ENCODE measurements at places on chromosomes 11 and 22. TPM values are rescaled to one million over a fixed set of nuclear protein-coding genes. Genes with fewer than 3 reads are reported as not detected.

Gene MRGPRE
- total RNA-seq = under 0.01 TPM

Gene SLC15A3
- total RNA-seq = 10.9 TPM

Gene RIMBP3B
- 0.29 TPM for total RNA-seq

Gene SLC25A18
- not detected for total RNA-seq

Gene DLG2
- 3.3 TPM for total RNA-seq

Gene OSBPL5
- total RNA-seq = 49.9 TPM

Gene OR6T1
- total RNA-seq = not detected

Gene C11orf52
- total RNA-seq = 1.2 TPM

Gene UBQLNL
- total RNA-seq = 0.29 TPM

Gene NCAM1
- total RNA-seq = 2.2 TPM

Gene CHCHD10
- 0.88 TPM for total RNA-seq

Gene MMP3
- total RNA-seq = 5.1 TPM

DNA sequence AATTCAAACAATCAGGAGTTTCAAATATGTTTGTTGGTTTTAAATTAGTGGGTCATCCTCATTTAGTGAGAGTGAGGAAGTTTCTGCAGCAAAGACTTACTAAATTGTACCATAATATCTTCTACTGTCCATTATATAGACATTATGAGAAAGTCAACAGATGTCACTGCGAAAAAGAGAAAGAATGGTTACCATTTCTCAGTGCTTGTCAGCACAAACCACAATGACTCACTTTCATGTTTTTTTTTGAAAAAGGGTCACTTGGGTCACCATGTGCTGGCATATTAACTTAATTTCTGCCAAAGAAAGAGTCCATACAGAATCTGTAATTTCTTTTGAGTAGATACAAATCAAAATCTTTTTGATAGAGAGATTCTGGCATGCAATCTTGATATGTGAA lies 924.6 kb upstream of the FAT3 start:
- DNase-seq = no peak

DNA sequence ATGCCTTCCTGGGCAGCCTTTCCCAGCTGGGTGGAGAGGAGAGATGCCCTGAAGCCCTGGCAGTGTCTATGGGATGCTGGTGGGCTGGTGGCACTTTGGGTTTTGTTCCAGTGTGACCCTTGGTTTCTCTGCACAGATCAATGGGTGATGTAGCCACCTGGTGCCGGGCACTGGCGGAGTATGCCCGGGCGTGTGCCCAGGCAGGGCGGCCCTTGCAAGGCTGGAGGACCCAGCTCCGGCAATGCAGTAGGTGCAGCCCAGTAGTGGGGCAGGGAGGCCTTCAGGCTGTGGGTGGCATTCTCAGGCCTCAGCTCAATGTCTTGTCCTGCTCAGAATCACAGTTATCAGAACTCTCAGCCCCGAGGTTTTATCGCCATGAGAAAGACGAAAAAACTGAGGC lies 11.9 kb downstream of the OTOG start:
- DNase-seq = no peak

- DNase-seq = no peak
Measured at GRCh38 chr11:88013508-88014065, 161.7 kb downstream of the RAB38 start.

GRCh38 chr11:44017443-44018126 lies 30.2 kb upstream of the ACCSL start:
- DNase-seq = no peak

GRCh38 chr11:74269161-74269811 lies 42.2 kb downstream of the P4HA3 start:
- DNase-seq = no peak

DNA sequence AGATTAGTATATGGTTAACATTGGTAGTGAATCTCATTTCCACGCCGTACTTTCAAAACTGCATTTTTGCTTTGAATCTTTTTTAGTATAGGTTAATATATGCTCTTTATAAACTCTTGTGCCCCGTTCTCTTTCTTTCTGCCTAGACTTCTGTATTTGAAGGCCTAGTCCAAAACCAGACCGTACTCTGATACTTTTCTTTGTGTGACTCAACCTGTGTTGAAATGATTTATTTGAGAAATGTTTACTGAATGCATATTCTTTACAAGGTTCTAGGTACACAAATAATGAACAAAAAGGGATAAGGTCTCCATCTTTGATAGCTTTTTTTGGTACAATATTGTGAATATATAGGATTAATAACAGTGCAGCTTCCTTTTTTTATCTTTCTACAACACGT lies 68.3 kb downstream of the HIPK3 start:
- no peak for DNase-seq

GRCh38 chr22:20228055-20228938 lies 39.8 kb downstream of the RTN4R start:
- no peak for DNase-seq

- DNase-seq = peak; percentile 73
Measured at GRCh38 chr11:75775056-75775455, 6.5 kb downstream of the DGAT2 start.

DNA sequence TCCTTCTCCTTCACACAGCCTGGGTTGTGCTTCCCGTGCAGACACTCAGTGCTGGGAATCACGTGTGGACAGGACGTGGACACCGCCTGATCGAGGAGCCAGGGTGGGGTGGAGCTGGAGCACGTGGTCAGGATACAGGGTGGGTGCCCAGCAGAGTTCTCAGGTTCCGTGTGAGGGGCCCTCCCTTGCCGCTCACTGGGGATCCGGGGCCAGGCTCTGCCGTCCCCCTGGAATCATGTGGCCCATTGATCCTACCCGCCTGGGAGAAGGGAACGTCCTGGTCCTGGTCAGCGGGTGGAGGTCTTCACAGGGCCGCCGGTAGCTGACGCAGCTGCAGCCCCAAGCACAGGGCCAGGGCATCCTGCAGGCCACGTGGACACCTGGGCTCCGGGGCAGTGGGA lies 397.7 kb downstream of the TBC1D22A start:
- no peak for DNase-seq

GRCh38 chr11:2264366-2265053 lies 5.9 kb downstream of the ASCL2 start:
- DNase-seq = peak; percentile 60

GRCh38 chr11:95674657-95675358 lies 114.8 kb downstream of the FAM76B start:
- no peak for DNase-seq

DNA sequence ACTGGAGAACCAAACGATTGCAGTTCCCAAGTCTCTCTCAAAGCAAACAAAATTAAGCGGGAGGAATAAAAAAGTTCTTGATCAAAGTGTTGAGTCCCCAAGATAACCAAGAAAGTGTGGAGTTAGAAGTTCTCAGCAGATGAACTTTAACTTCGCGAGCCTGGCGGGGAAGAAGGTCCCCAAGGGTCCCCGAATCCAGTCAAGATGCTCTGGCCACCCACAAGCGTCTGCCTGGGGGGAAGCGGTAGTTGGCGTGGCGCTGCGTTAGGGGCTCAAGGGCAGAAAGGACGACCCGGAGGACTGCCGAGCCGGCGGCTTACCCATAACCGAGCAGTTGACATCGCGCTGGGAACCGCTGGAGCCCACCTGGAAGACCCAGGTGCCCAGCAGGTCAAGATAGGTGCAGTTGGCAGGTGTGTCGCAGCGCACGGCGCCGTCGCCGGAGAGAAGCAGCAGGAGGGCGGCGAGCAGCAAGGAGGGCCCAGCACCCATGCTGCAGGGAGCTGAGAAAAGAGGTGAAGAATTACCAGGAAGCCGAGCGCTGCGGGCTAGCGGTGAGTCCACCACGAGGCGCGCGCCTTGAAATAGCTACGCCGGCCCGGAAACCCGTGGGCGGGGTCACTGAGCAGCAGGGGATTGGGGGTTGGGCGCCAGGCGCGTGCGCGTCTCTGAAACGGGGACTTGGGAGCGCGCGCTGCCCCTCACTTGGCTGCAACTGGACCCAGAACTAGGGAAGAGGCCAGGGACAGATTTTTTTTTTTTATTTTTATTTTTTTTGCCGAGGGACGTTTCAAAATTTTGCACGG lies at the start of gene CTSC:
TSS of gene CTSC (minus strand) at position 556 of the 806 bp plus-strand sequence. CDS start at position 492, 64 bp downstream.
- DNase-seq = peak; percentile 94

- DNase-seq = no peak
Measured at GRCh38 chr11:115869780-115870431, 365.7 kb upstream of the CADM1 start.

DNA sequence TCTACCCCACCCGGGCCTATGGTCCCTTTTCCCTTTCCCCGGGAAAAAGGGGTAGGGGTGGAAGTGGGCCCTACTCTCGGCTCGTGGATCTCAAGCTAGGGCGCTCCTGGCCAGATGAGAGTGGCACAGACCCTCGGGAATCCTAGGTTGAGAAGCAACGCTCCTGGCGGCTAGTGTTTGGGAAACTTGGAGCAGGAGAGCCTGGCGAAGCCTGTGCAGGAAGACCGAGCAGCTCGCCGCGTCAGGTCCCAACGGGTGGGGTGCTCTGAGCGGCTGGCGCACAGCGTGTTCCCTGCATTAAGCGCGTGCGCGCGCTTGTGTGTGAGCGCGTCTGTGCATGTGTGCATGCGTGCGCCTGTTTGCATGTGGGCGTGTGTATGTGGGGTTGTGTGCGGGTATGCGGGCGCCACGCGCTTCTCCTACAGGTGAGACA lies 7.1 kb upstream of the FLI1 start:
- DNase-seq = peak; percentile 88

DNA sequence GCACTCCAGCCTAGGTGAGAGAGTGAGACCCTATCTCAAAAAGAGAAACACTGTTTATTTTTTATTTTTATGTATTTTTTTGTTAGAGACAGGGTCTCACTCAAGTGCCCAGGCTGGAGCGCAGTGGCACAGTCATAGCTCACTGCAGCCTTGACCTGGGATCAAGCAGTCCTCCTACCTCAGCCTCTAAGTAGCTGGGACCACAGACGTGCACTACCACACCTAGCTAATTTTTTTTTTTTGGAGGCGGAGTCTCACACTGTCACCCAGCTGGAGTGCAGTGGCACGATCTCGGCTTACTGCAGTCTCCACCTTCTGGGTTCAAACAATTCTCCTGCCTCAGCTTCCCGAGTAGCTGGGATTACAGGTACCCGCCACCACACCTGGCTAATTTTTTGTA lies 6.4 kb downstream of the RBX1 start:
- DNase-seq = no peak

DNA sequence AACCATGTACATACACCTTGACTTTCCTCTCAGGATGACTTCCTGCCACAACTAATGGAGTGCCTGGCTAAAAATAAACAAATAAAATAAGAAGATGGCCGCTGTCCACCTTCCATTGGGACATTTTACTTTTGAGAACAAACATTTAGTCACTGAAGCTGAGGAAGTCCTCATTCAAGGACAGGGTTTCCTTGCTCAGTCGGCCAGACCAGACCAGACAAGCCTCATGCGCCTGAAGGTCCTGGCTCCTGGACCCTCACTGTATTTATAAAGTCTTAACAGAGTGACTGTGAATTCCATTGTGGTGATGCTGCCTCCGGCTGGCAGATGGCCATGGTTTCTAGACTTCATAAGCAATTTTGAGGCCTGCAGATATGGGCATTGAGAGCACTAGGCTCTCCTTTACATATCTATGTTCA lies 114.5 kb downstream of the MAML2 start:
- peak; percentile 58 for DNase-seq

DNA sequence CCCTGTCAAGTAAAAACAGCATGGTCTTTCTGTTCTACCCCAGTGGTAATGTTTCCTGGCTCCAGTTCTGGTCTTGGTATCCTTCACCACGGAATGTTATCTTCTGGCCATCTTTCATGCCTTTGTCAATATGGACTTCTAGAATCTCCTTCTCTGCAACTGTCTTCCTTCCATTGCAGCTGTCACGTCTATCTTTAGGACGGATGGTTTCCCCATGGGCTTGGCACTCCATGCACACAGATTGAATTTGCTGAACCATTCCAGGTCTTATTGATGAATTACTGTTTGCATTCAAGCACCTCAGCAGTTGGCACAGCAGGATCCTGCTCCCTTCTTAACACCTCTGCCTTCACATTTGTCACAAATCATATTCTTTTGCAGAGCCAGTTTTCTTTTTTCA lies 44.9 kb upstream of the SLC25A18 start:
- no peak for DNase-seq

- DNase-seq = peak; percentile 86
Measured at GRCh38 chr22:19430890-19431541, 517 bp downstream of the HIRA start.

GRCh38 chr22:19680911-19681862 lies 33.1 kb upstream of the SEPTIN5 start:
- no peak for DNase-seq

- DNase-seq = peak; percentile 90
Measured at GRCh38 chr22:26585104-26585790, 4.7 kb downstream of the TPST2 start.

DNA sequence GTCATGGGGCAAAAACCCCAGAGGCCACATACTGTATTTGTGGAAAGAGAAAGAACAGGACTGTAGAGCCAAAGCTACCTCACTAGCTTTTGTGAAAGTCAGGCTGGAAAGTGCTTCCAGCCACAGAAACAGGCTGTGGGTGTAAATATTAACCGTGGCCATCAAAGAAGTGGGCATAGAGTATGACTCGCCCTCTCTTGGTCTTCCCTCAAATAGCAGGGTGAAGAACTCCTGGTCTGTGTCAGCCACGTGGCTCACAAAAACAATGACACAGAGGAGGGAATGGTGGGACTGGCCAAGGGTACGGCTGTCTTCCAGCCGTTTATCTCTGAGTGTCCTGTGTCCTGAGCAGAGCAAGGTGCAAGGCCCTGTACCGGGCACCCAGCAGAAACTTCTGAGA lies 37.6 kb upstream of the UBASH3B start:
- DNase-seq = peak; percentile 66

DNA sequence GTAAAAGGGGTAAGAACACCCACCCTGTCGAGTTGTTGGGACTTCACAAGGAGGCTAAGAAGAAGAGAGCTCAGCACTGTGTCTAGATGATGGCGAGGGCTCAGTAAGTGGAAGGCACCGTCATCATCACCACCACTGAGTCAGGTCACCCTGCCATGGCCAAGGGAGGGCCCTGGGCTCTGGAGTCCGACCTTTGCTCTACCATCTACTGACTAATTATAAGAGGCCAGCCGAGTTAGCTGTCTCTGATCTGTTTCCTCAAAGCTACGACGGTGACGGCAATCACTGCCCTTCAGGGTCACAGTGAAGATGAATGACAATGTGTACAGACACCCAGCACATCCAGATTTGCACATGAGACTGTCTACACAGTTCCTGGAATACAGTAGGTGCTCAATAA lies 29.3 kb downstream of the KIAA0930 start:
- DNase-seq = peak; percentile 23

DNA sequence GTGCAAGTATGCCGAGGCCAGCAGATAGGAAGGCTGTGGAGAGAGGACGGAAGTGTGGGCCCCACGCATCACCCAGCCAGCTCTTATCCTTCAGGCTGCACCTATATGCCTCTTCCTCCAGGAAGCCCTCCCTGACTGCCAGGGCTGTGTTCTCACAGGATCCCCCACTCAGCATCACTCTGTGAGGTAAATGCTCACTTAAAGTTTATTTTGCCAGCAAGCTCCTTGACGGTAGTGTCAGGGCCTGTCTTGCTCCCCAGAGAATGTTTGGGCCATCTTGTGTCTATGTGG lies 4.4 kb downstream of the TBX10 start:
- no peak for DNase-seq

GRCh38 chr11:125093502-125093901 lies 17.9 kb downstream of the TMEM218 start:
- DNase-seq = no peak

DNA sequence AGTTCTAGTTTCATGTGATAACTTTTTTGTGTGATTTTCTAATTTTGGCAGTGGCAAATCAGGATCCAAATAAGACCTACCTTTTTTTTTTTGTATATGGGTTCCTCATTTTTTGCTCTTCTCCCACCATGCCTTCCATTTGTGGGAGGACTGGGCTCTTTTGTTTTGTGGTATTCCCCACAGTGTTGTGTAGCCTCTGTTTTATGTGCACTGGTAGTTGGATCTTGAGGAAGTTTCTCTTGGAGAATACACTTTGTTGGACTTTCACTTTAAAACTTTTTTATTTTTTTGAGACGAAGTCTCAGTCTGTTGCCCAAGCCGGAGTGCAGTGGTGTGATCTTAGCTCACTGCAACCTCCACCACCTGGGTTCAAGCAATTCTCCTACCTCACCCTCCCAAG lies 39.7 kb downstream of the PPP6R3 start:
- no peak for DNase-seq

Measured in osteoblast (primary cell).